Activated CD4-positive, alpha-beta T cell treated with anti-CD3 and anti-CD28 coated beads, Interleukin-2, amount 10 ng/mL, durations not matched to agents 24 days and 14 days (primary cell): ENCODE measurements at places on chromosomes 12 and 14. TPM values are rescaled to one million over a fixed set of nuclear protein-coding genes. Genes with fewer than 3 reads are reported as not detected.

GRCh38 chr14:38391334-38391733 is 135.4 kb upstream of the CLEC14A start:
- DNase-seq, result no peak

RDH12 gene
- total RNA-seq, result not detected in 2 replicates

ISCU gene
- total RNA-seq, result 61.5 and 66.1 TPM in 2 replicates

- no peak for DNase-seq
Observed at GRCh38 chr12:71766202-71766601, 11.5 kb downstream of the RAB21 start.

GRCh38 chr14:102654298-102654697 is 61.8 kb downstream of the RCOR1 start:
- no peak for DNase-seq

TAS2R42 gene
- total RNA-seq, result not detected in 2 replicates

DNA sequence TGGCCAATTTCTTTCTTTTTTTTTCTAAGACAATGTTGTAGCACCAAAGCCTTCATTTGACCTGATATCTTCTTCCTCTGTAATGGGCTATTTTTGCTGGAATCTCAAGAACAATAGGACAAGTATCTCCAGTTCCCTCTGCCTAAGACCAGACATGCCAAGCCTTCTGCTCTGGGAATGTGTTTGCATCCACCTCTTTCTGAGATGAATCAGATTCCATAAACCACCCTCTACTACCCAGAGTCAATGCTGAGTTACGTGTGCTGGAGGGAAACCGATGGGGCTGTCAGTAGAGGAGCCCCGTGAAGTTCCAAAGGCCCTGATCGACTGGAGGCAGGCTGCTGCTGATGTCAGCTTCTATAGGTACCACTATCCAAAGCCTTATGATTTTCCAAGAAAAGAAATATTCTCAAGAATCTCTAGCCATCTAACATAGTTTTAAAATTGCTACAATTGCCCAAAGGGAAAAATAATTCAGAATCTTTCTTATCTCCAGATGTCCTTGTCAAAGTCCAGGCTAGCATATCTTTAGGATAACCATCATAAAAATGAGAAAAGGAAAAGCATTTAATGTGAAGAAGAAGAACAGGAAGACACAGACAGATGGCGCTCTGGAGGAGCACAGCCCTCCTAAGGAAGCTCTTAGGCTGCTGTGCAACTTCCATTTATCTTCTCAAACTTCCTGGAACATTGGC is 101.9 kb downstream of the SLC8A3 start:
- DNase-seq, result peak; percentile 63

PSMB11 gene
- not detected in 2 replicates for total RNA-seq

IL23A gene
- total RNA-seq, result 36.0 and 36.9 TPM in 2 replicates

- DNase-seq, result no peak
Observed at GRCh38 chr12:57887631-57888408, 41.3 kb upstream of the CTDSP2 start.

GRCh38 chr14:33617154-33617553 is 333.7 kb downstream of the EGLN3 start:
- no peak for DNase-seq

ADAMTS20 gene
- total RNA-seq, result not detected in 2 replicates

- peak; percentile 82 for DNase-seq
Observed at GRCh38 chr14:74955229-74956026, at the start of gene PGF. Gene PGF, minus strand, starts transcription at chr14:74955597. Its CDS starts 355 bp downstream, at chr14:74955242.

IRF2BPL gene
- total RNA-seq, result 32.8 and 34.8 TPM in 2 replicates

DNA sequence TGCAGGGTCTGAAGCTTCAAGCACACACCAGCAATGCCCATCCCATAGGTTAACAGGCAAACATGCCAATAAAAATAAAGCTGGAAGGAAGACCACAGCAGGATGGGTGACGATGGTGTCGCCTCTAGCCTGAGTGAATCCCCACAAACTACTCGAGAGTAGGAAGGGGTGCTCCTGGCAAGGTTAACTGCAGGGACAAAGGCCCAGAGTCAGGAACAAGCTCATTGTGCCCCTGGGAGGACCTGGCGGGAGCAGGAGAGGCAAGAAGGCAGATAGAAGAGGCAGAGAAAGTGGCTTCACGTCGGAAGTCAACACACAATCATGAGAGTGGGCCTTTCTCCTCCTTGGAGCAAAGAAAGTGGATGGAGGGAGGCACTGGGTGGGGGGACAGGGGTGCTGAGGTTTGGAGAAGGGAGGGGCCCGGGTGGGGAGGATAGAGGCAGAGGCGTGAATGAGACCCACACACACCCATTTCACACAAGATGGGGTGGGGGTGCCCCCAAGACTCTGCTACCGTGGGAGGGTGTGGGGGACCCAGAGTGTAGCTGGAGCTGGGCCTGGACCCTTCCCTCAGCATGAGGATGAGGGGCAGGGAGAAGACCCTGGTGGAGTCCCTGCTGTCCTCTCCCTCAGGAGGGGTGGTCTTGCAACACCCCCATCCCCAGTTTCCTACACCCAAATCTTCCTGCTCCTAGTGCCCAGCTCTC is 43.1 kb downstream of the DIO3 start:
- no peak for DNase-seq

DNA sequence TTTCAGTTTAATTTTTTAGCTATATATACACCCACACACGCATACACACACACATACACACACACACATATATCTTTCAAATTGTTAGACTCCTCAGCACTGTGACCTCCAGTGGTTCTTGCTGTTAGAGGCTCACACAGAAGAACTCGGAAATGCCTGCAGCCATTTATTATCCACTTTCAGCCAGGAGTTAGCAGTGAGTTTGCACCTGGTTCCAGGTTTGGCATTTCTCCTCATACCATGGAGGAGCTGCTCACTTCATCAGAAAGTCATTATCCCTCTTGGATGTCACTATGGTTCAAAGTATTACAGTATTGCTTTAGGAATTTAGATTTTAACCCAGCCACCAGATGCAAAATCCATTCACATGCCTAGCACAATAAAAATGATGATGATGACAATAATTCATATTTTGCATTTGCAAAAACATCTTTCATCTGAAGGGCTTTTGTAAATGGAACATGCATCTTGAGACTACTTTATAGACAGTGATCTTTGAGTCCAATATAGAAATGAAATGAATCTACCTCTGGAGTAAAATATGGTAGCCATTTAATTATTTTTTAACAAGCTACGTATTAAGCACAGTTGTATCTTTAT is 42.3 kb downstream of the NPAS3 start:
- DNase-seq, result no peak
